Amygdala (tissue), 56 donors: ENCODE measurements at places on chromosomes 7 and 10.
A peak's percentile ranks its signal among the peaks of the same experiment; 100 is the strongest.

GRCh38 chr10:103598654-103599115, 105.2 kb downstream of the NEURL1 start:
- DNase-seq: peak; percentile 33

- DNase-seq: no peak
Measured at GRCh38 chr10:1434202-1434601, 303.1 kb downstream of the ADARB2 start.

DNA sequence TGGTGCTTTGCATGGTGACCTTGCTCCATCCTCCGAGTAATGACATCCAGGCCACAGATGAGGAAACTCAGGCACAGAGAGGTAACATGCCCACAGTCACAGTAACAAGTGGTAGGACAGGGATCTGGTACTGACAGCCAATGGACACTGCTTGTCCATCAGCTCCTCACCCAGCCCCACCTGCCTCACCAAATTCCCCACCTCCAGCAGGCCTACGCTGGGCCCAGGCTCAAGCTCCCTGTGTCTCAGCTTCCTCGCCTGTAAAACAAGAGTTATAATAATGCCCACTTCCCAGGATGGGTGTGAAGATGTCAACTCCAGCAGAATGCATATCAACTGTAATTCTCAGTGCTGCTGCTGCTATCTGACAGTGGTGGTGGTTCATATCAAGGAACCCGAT, 123.8 kb downstream of the GRID1 start:
- DNase-seq: no peak

GRCh38 chr7:4742852-4743251, 32.6 kb upstream of the AP5Z1 start:
- no peak for DNase-seq

DNA sequence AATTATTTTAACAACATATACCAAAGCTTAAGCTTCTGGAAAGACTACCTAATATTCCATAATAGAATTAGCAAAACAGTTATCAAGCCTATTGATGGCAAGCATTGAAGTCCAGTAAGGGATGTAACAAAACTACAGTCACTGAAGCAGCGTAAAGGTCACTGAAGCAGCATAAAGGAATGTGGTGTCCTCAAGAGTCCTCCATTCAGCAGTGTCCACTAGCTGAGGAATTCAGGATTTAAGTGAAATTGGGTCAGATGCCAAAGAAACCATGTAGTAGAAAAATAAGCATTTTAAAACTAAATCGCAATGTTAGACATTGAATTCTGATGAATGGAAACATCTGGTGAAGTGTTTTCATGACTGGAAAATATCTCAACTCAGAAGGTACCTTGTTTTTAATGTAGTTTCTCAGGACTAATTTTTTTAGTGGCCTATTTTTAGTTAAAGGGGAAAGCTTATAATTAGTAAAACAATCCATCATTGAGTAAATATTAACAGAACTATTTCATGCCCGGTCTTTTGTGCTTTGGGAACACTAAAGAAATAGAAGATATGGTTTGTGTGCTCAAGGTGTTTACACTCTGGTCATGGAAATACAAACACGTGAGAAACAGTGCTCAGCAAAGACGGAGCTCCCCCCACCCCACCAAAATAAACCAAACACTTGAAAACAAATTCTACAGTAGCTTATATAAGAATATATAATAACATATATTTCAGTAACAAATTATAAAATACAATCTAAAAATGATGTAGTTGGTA, 121.4 kb downstream of the CDK14 start:
- DNase-seq: no peak

DNA sequence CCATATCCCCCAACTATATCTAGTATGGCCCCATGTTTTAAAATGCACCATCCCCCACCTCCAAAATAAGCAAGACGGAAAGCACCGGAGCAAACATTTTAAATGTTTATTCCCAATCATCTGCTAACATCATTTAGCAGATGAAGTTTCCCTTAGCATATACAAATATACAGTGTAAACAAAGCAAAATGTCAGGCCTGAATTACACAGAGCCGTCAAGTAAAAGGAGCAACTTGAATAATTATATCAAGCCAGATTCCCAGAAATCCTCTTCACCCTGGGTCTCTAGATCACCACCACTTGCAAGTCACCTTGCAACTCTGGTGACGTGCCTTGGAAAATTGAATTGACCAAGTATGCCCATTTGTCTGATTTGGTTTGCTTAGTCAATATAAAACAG, 91.6 kb upstream of the COL1A2 start:
- DNase-seq: no peak

DNA sequence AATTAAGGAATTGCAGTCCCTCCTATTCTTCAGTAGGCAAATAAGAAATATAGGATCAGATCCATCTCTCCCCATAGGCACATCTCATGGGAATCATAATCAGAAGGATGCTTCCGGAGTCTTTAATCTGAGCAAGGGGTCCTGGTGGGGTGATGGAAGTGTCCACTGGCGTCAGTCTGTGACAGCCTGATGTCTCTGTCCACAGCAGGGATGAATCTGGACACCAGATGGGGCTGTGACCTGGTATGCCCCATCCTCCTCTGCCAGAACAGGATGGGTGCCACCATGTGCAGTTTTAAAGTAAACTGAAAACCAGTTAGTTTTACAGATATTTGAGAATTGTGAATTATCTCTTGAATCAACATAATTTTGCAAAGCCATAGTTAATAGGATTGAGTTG, 148.7 kb downstream of the C1GALT1 start:
- no peak for DNase-seq

DNA sequence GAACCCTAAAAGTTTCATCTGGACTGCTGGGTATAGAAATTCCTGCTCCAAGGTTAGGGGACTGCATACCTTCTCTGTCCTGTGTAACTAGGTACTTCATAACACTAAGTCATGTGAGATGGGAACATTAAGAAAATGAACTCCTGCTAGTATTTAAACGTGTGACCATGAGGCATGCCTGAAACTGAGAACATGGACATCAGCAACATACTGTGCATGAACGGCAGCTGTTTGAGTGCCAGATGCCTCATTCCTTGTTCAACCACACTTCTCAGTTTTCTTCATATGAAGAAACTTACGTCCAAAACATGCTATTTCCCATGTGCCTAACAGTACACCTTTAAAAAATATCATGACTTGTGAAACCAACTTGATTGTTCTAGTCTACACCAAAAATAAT, 88.5 kb downstream of the CREM start:
- no peak for DNase-seq
